ENCODE measurements at places on chromosomes 13 and 19.

GRCh38 chr13:52703482-52703881, 36.1 kb downstream of the CNMD start:
- DNase-seq, result no peak

- DNase-seq, result no peak
Observed at GRCh38 chr13:47521890-47522487, 479.1 kb downstream of the SUCLA2 start.

DNA sequence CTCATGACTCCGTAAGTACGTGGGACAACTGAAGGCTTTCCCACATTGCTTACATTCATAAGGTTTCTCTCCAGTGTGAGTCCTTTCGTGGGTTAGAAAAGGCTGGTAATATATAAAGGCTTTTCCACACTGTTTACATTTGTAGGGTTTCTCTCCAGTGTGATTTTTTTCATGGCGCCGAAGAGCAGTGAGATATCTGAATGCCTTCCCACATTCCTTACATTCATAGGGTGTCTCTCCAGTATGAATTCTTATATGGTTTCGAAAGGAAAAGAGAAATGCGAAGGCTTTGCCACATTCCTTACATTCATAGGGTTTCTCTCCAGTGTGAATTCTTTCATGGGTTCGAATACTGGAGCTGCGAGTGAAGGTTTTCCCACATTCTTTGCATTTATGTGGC, 29.5 kb downstream of the ZNF490 start:
- no peak for DNase-seq

DNA sequence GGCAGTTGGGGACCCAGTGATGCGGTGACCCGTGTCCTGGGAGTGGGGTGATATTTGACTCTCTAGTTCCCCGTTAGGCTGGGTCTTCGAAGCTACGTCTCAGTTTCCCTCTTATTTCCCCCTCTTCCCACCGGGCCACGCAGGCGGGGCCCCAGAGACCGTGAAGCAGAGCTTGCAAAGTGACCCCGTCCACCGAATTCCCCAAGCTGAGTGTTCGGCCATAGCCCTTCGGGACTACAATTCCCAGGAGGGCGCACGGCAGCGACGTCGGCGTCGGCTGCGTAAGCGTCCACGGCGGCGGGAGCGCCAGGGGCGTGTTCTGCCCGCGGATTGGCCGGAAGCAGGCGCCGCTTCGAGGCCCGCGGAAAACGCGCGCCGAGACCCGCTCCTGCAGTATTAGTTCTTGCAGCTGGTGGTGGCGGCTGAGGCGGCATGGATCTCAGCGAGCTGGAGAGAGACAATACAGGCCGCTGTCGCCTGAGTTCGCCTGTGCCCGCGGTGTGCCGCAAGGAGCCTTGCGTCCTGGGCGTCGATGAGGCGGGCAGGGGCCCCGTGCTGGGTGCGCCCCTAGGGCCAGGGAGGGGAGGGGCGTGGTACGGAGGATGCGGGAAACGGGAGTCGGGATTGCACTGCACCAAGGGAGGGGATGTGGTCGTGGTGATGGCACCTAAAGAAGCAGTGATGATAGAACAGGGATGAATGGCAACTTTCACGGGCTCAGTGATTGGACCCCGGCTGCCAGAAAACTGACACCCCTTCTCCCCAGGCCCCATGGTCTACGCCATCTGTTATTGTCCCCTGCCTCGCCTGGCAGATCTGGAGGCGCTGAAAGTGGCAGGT, at the start of gene RNASEH2A:
TSS of gene RNASEH2A (plus strand) at position 343 of the 840 bp plus-strand sequence. CDS start at position 433, 90 bp downstream.
- DNase-seq, result peak; percentile 91

GRCh38 chr13:34224877-34225276, 406.9 kb downstream of the RFC3 start:
- no peak for DNase-seq

DNA sequence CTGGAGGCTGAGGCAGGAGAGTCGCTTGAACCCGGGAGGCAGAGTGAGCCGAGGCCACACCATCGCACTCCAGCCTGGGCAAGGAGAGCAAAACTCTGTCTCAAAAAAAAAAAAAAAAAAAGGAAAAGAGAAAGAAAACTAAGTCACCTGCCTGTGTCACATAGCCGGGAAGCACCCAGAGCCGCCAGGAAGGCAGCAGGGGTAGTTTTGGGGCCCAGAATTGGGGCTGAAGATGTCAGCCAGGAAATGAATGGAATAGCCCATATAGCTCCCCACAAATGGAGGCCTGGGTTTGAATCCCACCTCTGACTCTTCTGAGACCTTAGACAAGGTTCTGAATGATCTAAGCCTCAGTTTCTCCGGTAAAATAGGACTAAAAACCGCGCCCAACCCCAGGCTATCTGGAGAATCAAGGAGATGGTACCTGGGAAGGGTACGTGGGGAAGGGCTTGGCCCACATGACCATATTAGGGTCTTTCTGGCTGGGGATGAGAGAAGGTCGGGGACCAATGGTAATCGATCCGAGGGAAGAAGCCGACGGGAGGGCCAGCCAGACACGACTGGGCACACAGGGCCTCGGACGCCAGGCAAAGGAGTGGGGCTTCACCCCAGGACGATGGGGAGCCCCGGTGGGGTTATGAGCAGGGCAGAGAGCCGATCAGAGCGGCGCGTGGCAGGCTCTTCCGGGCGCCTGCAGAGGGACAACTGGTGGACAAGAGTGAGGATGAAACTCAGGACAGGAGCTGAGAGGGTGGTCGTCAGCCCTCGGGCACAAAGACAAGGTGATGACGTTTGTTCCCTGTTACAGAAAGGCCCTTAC, 14.4 kb downstream of the CCDC124 start:
- no peak for DNase-seq

- DNase-seq, result no peak
Observed at GRCh38 chr19:47623151-47623920, 14.4 kb downstream of the BICRA start.

DNA sequence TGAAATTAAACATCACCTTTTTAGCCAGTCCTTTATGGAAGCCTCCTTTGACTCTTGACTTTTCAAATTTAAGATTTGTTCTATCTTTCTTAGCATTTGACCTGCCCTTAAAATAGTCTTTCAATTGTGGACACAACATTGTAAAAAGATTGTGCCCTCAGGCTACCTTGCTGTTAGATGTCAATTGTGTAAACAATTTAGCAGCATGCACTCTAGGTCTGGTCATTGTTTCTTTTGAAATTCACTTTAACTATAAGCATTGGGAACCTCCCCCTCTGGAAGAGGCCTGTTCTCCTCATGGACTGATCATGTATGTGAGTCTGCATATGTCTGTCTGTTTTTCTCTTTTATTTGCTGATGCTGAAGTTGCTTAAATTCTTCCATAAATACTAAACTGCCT, 31.5 kb upstream of the PABPC3 start:
- no peak for DNase-seq

GRCh38 chr19:48415395-48415794, 21.9 kb downstream of the GRIN2D start:
- peak; percentile 80 for DNase-seq

DNA sequence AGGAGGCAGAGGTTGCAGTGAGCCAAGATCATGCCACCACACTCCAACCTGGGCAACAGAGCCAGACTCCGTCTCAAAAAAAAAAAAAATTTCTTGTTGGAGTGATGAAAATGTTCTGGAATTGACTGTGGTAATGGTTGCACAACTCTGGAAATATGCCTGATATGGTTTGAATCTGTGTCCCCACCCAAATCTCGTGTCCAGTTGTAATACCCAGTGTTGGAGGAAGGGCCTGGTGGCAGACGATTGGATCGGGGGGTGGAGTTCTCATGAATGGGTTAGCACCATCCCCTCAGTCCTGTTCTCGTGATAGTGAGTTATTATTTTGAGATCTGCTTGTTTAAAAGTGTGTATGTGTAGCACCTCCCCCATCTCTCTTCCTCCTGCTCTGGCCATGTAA, 41.1 kb upstream of the MAP3K10 start:
- DNase-seq, result no peak

- peak; percentile 54 for DNase-seq
Observed at GRCh38 chr13:50365408-50366391, 350.5 kb downstream of the KCNRG start.

- no peak for DNase-seq
Observed at GRCh38 chr19:55447421-55448174, 4.5 kb upstream of the SHISA7 start.

DNA sequence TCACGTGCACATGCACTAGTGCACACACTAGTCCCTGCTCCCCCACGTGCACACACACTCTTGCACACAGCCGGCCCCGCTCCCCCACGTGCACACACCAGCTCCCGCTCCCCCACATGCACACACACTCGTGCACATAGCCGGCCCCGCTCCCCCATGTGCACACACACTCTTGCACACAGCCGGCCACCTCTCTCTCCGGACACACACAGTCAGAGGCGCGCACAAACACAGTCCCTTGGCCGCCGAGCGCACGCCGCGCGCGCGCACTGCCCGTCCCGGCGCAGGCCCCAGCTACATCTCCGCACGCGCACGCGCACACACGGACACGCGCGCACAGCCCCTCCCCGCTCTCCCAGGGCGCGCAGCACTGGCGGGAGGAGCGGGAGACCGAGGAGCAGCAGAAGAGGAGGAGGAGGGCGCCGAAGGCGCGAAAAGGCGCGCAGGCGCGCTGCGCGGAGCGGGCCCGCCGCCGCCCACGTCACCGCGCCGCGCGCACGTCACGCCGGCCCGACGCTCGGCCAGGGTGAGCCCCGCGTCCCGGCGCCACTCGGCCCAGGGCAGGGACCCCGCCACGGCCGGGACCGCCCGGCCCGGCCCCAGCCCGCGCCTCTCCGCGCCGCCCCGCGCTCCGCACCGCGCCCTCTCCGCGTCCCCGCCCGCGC, at the start of gene TFDP1:
TSS of gene TFDP1 (plus strand) at position 549 of the 665 bp plus-strand sequence. CDS start 1,085 bp downstream, outside the sequence.
- peak; percentile 66 for DNase-seq

- DNase-seq, result no peak
Observed at GRCh38 chr13:98677398-98677797, 75.1 kb downstream of the SLC15A1 start.
